Stimulated activated CD4-positive, alpha-beta T cell treated with anti-CD3 and anti-CD28 coated beads, Interleukin-1b, Interleukin-23, amount 100 ng/mL, for 4 hours (primary cell): ENCODE measurements at places on chromosomes 7 and 10.
A peak's percentile ranks its signal among the peaks of the same experiment; 100 is the strongest.

DNA sequence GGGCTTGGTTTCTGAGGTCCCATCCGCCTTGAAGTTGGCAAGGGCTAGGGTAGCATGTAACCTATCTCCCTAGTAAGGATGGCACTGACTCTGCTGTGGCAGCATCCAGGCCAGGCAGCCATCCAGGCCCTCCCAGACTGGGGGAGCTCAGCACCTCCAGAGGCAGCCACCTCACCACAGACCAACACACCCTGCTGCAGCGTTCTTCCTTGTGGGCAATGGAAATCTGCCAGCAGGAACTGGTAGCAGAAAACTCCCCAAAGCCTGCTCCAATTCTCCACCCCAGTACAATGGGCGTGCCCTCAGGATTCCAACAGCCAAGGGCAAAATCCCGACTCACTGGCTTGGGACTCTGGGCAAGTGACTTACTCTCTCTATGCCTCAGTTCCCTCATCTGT lies 27.5 kb downstream of the DLG5 start:
- DNase-seq: no peak

GRCh38 chr7:128794436-128794835 lies 2.7 kb downstream of the CCDC136 start:
- DNase-seq: no peak

- peak; percentile 70 for DNase-seq
Measured at GRCh38 chr7:130063036-130063435, 7.3 kb upstream of the KLHDC10 start.

- no peak for DNase-seq
Measured at GRCh38 chr10:111023060-111023459, 53.8 kb upstream of the ADRA2A start.

GRCh38 chr7:87380905-87381304 lies 35.4 kb downstream of the CROT start:
- DNase-seq: no peak

GRCh38 chr7:151550656-151551286 lies 31.1 kb upstream of the RHEB start:
- DNase-seq: no peak

DNA sequence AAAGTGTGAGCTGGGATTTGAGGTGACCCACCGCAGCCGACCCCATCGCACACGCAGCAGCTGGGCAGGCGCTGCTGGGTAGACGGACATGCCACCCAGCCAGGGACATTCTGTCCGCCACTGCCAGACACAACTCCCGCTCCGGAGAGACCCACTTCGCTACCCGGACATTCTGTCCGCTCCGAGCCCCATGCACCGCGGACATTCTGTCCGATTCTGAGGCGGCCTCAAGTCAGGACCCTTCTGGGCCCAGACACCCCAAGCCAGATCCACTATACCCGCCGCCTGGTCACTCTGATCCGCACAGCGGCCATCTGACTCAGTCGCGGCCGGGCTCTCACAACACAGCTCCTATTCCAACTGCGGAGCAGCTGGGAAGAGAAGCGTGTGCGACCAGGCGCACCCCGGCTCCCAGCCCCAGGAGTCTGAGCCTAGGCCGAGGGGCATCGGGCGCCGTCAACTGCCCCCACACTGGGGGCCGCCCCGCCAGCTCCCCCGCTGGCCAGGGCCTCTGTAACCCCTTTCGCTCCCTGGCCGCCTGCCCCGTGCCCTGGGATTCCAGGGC lies 763 bp downstream of the PITX3 start:
- DNase-seq: no peak

DNA sequence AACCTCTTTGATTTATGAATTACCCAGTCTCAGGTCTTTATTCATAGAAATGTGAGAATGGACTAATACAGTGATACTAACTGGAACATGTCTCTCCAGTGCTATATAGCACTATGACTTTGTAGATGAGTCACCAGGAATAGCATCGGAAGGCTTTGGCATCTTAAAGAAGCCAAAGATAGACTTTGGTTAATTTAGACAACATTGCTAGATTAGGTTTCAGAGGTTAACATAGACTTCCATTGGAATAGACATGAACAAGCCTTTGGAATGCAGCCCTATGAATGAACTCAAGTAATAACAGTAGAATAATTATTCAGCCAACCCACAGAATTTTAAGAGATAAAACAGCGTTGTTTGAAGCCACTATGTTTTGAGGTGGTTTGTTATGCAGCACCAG lies 169.2 kb downstream of the HGF start:
- DNase-seq: no peak

DNA sequence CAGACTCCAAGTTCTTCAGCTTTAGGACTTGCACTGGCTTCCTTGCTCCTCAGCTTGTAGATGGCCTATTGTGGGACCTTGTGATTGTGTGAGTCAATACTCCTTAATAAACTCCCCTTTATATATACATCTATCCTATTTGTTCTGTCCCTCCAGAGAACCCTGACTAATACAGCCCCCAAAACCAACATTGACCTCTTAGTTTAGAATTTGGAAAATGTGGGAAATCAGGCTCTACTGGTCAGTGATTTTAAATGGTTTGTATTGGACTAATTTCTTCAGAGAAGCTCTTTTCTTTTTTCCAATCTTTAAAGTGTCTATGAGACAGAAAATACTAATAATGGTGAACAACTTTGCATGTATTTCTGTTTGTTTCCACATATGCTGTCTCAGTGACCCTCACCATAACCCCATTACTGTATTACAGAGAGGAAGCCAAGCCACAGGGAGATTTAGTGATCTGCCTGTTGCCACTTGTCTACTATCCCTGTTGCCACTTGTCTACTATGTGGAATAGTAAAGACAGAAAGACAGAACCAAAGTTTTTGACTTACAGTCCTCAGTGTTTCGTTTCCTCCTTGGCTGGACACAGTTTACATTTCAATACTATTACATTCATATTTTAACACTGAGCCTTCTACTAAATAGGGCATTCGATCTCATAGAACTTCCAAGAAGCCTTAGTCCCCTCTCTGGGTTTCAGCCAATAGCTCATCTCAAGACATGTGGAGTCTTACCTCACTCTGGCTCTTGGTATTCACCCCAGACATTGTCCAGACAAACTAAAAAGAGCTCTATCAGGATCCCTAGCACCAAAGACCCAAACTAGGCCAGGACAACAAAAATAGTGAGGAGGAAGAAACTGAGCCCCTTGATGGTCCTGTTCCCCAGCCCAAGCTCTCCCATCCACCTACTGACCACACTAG lies 121.0 kb downstream of the AKR1D1 start:
- no peak for DNase-seq

- DNase-seq: no peak
Measured at GRCh38 chr7:77797734-77798393, 370 bp downstream of the TMEM60 start.

GRCh38 chr10:29826801-29827450 lies 192.2 kb upstream of the SVIL start:
- no peak for DNase-seq

DNA sequence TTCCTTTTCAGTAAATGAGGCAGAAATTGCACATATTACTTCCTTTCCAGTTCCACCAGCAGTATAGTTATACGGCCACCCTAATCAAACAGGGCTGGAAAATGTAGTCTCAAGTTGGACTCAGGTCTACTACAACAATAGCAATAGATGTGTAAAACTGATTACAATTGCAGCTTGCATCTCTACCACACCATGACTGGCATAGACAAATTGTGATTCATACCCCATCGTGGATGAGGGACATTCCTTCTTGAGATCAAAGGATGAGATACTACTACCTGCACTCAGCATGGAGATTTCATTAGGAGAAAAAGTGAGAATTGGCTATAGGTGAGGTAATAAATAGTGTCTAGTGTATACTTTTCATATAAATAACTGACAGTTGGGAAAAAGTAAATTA lies 1220.8 kb downstream of the TYW1 start:
- DNase-seq: no peak

DNA sequence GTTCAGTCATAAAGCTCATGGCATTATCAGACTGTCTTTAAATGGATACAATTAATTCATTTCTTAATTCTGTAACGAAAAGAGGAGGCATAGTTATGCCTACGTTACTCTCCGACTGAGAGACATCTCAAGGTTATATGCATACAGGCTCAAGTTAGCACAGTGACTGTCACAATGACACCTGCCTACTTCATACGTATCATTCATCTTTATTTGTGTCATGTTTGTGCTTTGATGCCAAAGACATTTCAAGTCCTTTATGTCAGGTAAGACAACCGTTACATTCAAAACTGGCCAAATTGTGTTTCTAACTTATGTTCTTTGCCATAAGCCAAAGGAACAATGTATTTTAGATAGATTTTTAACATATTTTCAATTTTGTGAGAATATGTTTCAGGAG lies 328.8 kb upstream of the NRG3 start:
- DNase-seq: no peak

GRCh38 chr7:19248681-19249080 lies 103.5 kb upstream of the FERD3L start:
- no peak for DNase-seq

- DNase-seq: no peak
Measured at GRCh38 chr7:47935336-47935735, 12.9 kb downstream of the PKD1L1 start.

DNA sequence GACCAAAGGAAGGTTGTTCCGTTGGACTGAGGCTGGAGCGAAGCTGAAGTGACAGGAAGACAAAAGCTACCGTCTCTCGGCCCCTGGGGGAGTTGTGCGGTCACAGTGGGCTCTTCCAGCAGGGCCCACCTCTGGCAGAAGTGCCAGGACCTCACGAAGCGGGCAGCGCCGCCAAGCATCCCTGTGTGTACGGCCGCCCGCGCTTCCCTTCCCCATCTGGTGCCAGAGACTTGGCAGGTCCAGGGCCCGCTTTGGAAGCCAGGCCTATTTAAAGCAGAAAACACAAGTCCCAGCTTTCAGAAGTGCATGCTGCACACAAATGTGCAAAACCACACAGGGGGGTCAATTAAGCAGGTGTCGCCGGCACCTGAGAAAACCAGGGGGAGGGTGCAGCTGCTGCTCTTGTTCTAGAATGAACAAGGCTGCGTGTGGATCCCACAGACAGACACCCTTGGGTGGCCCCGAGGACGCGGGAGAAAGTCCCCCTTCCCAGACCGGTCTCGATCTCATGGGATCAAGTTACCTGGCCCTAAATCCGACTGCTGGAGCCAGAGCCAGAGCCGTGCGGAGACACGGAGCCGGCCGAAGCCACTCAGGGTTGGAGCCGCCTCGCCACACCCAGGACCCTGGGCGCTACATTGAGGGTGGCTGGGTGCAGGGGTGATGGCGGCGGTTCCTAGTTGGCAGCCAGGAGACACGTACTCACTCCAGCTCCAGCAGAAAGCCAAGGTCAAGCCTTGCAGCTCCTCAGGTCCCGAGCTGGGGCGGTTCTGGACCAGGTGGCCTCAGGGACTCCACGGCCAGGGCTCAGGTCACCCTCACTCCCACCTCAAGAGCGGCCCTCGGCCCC lies 51.8 kb upstream of the PPP2R2D start:
- no peak for DNase-seq

GRCh38 chr7:130611218-130611617 lies 57.3 kb downstream of the COPG2 start:
- no peak for DNase-seq

GRCh38 chr7:116653646-116654045 lies 18.4 kb upstream of the MET start:
- DNase-seq: no peak

DNA sequence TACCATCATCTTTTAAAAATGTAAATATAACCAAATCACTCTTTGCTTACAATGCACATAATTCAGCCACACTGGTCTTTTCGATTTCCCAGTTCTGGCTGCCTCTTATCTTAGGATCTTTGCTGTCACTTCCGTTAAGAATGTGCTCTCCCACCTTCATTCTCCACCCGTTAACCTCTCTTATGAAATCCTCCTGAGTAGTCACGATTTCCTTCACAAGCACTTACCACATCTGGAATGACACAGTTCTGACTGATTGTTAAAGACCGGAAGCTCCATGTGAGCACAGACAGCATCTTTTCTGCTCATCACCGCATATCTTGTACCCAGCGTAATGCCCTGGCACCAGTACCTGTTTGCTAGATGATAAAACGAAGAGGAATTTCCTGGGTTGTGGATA lies 84.3 kb downstream of the CUL2 start:
- DNase-seq: no peak

GRCh38 chr7:12350971-12351370 lies 52.7 kb downstream of the VWDE start:
- no peak for DNase-seq

DNA sequence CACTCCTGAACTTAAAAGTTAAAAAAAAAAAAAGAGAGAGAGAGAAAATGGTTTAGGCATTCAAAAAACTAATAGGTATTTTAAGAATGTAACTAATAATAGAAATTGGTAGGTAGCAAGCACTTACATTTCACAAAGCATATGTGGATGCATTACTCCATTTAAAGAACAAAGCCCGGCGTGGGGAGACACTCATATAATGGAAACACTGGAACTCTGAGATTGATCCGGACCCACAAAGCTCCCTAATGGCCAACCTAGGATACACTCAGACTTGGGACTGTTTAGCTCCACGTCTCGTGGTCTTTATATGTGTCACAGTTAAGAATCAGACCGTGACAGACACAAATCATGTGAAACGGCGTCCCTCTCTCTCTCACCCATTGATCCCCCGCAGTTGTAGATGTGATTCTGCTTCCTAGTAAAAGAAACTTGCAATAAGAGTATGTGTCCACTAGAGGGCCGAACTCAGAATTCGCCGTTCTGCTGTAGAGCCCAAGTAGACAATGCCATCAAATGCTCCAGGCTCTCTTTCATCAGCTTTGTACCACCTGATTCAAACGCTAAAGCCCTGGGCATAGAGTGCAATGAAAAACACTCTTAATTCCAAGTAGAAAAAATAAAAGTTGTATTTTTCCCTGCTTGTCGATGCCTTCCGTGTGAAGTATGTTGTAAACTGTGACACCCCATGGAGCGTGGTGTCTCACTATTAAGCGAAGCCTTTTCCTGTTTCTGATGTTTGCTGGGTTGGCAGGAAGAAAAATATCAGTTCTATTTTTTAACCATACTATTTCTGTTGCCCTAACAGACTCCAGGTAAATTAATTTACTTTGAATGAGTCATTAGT lies 429.0 kb upstream of the MTPN start:
- no peak for DNase-seq

GRCh38 chr10:110355922-110356627 lies 51.4 kb upstream of the SMNDC1 start:
- DNase-seq: no peak

GRCh38 chr7:2437537-2438148 lies 34.2 kb downstream of the CHST12 start:
- no peak for DNase-seq

DNA sequence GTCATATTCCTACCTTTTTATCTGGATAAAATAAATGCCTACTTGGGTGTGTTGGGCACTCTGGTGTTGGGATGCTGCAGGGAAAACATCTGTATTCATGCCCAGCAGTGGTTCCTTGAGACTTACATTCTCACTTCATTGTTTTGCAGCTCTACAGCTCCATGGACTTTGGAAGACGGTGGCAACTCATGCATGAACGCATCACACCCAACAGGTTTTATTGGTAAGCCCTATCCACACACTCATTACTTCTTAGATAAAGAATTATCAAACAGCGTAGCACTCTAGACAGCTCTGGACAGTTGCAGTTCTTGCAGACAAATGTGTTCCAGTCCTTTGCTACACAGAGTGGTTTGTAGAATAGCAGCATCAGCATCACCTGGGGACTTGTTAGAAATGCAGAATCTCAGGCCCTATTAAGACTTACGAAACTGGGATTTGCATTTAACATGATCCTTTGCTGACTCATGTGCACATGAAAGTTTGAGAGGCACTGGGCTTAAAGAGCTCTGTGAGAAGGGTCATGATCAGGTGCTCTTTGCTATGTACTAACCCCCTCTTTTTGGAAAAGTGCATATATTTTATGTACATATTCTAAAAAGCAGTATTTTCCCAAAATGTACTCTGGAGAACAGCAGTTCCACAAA lies 401.9 kb downstream of the SORCS3 start:
- DNase-seq: no peak

- no peak for DNase-seq
Measured at GRCh38 chr10:11290156-11290890, 272.7 kb downstream of the CELF2 start.
